Stimulated activated CD4-positive, alpha-beta T cell treated with anti-CD3 and anti-CD28 coated beads, Interleukin-4, amount 100 ng/mL, for 4 hours (primary cell): ENCODE measurements at places on chromosomes 7 and 10.

GRCh38 chr7:54161621-54162020, 380.6 kb upstream of the VSTM2A start:
- DNase-seq, result no peak

GRCh38 chr7:116815041-116815440, 47.3 kb upstream of the CAPZA2 start:
- DNase-seq, result no peak

DNA sequence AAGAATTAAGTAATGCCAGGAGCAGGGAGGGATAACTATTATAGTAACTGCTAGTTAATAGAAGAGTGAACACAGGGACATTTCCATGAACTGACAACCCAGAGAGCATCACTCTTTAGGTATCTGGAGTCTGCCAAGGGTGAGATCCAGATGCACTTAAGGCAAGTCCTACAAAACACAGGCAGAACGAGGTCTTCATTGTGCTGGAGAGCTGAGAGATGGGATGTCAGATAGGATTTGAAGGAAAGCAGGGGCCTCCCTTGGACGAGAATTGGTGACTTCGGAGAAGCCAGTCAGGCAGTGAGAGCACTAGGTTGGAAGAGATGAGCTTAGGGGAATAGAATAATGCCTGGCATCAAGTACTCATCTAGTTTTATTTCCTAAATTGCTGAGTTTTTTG, 684.5 kb downstream of the GATA3 start:
- DNase-seq, result no peak

DNA sequence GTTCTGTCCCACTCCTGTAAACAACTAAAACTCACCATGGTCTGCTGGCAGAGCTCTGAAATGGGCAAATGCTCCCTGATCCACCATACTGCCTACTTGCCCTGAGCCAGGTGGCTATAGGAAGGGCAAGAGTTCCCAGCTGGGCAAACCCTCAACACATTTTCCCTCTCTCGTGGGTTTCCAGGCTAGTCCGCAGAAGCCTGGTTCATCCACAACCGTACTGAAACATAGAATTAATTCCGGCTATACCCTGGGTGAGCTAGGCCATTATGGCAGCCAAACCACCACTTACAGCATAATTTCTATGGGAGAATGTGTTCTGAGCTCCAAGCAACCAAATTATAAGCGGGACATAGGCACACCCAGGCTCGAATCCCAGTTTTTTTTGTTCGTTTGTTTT, 20.1 kb upstream of the DDIT4 start:
- DNase-seq, result no peak

- DNase-seq, result no peak
These were observed 17.5 kb downstream of the HYCC1 start for GRCh38 chr7:22996470-22996869.

DNA sequence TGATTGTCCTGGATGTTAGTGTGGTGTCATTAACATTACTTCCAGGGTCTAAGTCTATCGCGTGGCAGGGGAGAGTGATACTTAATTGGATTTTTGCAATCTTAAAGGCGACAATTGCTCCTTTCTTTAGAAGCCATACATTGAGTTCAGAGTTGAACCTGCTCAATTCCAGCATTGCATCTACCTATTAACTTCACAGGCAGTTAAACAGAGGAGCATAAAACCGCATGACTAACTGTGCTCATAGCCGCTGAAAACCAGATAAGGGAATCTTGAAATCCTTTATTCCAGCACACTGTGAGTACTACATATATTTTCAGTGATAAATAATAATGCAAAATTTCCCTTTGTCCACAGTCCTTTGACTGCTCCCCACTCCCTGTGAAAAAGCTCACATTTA, 255.3 kb downstream of the STK31 start:
- DNase-seq, result no peak
